Airway epithelial cell (primary cell): ENCODE measurements at places on chromosomes 5 and 9. TPM values are rescaled to one million over a fixed set of nuclear protein-coding genes. Genes with fewer than 3 reads are reported as not detected.

The TLE1 gene
- 29.5 and 30.2 TPM in 2 replicates for total RNA-seq

The ADAM19 gene
- total RNA-seq, result 3.2 and 5.0 TPM in 2 replicates

The CDC20B gene
- not detected in 2 replicates for total RNA-seq

The RMRP gene
- total RNA-seq, result 4,407 and 7,542 TPM in 2 replicates

The SLC6A7 gene
- total RNA-seq, result not detected in 2 replicates
